ENCODE measurements at places on chromosomes 16 and 17. TPM values are rescaled to one million over a fixed set of nuclear protein-coding genes. Genes with fewer than 3 reads are reported as not detected.
A peak's percentile ranks its signal among the peaks of the same experiment; 100 is the strongest.

Gene VAT1L
- total RNA-seq = not detected

Gene C1QTNF8
- total RNA-seq = not detected

Gene ZG16B
- total RNA-seq = not detected

Gene CCT6B
- 2.0 TPM for total RNA-seq

Gene ADCY7
- total RNA-seq = 38.5 TPM

Gene DNAAF8
- total RNA-seq = 0.06 TPM

Gene GGT6
- total RNA-seq = not detected

Gene PMFBP1
- total RNA-seq = 0.11 TPM

DNA sequence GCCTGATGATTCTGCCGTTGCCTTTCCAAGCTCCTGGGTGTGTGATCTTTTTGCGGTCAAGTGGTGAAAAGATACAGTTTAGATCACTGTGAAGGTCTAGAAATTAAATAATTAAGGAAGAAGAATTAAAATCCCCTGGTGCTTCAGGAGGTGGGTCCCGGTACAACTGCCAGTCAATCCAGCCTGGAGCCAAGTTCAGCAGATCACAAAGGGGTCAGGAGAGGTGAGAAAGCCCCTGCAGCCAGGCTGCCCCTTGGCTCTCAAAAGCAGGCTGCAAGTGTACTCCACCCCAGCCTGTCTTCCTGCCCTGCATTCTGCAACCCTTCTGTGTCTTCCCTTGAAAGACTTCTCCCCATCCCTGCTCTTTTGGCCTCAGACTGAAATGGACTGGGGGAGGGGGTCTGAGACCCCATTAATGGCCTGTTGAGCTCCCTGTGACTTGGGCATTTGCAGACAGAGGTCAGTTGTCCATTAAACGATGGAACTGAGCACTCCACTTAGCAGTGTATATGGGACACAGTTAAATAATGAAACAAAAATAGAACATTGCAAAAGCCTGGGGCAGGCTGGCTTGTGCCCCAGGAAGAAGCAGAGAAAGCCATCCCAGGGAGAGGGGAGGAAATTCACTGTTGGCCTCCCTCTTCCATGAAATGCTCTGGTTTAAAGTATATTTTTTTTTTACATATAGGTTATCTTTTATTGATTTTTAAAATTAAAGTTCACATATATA, 15.1 kb downstream of the CACNG5 start:
- no peak for DNase-seq

DNA sequence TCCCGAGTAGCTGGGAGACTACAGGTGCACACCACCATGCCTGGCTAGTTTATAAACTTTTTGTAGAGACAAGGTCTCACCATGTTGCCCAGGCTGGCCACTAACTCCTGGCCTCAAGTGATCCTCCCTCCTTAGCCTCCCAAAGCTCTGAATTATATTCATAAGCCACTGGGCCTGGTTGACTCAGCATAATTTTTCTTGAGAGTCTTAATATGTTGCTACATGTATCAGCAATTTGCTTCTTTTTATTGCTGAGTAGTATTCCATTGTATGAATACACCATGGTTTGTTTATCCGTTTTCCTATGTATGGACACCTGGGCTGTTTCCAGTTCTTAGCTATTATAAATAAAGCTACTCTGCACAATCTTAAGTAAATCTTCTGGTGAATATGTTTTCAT, 42.4 kb upstream of the NSRP1 start:
- DNase-seq = no peak

- DNase-seq = no peak
These were observed 81.3 kb downstream of the METRNL start for GRCh38 chr17:83160443-83161297.

- no peak for DNase-seq
These were observed 1.1 kb downstream of the TK2 start for GRCh38 chr16:66548868-66549267.

DNA sequence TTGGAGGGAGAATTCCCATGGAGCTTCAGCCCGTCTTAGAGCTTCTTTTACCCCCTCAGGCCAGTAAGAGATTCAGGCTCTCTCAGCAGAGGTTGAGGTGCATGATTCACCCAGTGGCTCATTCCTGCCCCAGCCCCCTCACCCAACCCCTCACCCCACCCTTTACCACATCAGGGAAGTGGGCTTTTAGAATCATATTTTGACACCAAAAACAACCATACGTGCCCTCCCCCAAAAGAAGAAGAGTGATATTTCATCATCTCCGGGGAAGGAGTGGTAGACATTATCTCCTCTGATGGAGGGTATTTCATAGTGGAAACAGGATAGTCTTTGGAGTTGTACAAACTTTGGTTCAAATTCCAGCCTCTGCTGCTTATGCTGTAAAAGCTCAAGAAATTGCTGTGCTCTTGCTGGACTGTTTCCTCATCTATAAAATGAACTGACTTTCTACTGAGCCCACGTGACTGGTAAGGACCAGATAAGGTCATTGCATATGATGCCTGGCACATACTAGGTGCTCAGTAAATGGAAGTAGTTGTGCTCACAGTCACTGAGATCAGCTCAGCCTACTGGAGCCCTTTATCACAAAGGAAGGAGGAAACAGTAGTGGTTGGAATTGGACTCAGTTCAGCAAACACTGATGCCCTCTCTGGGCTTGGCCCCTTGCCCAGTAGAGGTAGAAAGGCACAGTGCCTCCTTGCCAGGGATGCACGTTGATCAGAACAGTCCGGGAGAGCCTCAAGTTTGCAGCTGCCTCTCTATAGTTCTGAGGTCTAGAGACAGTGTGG, 18.3 kb upstream of the CCL5 start:
- DNase-seq = peak; percentile 12

DNA sequence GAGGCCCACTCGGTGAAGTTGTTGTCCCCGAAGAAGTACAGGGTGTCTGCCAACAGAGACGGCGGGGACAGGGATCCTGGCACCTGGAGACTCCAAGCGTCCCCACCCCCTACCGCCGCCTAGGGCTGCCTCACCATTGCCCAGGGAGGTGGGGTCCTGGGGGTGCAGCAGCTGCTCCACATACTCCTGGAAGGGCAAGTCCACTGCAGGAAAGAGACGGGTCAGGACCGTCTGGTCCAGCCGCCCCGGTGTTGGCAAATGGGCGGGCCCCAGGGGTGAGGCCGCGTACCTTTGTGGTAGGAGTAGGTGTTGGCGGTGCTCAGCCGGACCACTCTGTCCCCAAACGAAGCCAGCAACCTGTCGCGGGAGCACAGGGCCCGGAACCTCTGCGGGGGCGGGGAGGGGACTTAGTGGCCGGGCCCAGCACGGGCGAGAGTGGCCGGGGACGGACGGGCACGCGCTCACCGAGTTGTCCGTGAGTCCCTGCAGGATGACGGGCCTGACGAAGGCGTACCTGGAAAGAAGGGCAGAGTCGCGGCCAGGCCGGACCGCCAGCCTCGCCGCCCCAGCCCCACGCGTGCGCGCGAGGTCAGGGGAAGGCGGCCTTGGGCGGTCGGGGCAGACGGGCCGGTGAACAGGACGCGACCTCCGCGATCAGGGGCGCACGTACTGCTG, 601 bp downstream of the JMJD8 start:
- no peak for DNase-seq

- DNase-seq = no peak
These were observed 357.4 kb downstream of the SEC14L1 start for GRCh38 chr17:77498091-77498741.

DNA sequence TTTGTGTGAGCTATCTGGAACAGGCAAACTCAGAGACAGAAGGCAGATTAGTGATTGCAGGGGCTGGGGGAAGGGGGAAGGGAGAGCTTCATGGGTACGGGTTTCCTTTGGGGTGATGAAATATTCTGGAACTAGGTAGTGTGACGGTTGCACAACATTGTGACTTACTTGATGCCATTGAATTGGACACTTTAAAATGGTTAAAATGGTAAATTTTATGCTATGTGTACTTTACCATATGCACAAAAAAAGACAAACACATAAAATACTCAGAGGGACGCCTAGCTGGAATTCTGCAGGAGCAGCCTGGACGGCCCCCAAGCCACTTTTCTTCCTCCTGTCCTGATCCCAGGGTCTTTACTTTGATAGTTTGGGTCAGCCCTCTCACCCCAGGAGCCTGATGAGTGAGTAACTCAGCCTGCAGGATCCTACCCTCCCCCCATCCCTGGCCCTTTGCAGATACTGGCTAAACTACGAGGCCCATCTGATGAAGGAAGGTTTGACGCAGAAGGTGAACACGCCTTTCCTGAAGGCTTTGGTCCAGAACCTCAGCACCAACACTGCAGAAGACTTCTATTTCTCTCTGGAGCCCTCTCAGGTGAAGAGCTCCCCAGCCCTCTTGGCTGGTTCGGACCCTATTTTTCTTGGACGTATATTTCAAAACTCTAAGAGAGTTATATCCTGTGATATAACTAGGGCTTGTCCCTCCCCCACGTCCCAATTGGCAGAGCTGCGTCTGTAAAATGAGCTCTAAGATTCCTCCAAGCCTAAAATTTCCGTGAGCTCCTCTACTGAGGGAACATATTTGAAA, 7.8 kb downstream of the ADGRG3 start:
- DNase-seq = no peak

GRCh38 chr17:63696381-63696961, 3.5 kb downstream of the LIMD2 start:
- peak; percentile 34 for DNase-seq

DNA sequence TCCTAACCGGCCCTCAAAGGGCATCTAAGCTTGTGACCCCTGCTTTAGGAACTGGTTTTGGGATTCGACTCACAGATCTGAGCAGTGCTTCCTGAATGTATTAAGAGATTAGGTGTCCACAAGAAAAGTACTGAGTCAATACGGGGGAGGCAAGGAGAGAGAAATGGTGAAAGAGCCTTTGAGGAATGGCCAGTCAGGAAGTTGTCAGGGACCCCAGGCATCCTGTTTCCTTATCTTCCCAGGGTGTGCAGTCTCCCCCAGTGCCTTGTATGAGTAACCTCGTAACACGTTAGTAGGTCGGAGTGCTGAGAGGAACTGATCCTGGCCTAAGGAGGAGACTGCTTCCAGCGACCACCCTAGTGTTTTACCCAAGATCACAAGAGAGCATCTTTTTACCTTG, 16.4 kb upstream of the TMED6 start:
- DNase-seq = peak; percentile 36

GRCh38 chr17:32277284-32277683, 11.7 kb downstream of the RHBDL3 start:
- peak; percentile 31 for DNase-seq

GRCh38 chr16:27840311-27841060, 223.0 kb downstream of the GSG1L start:
- DNase-seq = no peak

- no peak for DNase-seq
These were observed 34.2 kb upstream of the NOS2 start for GRCh38 chr17:27834571-27834970.

DNA sequence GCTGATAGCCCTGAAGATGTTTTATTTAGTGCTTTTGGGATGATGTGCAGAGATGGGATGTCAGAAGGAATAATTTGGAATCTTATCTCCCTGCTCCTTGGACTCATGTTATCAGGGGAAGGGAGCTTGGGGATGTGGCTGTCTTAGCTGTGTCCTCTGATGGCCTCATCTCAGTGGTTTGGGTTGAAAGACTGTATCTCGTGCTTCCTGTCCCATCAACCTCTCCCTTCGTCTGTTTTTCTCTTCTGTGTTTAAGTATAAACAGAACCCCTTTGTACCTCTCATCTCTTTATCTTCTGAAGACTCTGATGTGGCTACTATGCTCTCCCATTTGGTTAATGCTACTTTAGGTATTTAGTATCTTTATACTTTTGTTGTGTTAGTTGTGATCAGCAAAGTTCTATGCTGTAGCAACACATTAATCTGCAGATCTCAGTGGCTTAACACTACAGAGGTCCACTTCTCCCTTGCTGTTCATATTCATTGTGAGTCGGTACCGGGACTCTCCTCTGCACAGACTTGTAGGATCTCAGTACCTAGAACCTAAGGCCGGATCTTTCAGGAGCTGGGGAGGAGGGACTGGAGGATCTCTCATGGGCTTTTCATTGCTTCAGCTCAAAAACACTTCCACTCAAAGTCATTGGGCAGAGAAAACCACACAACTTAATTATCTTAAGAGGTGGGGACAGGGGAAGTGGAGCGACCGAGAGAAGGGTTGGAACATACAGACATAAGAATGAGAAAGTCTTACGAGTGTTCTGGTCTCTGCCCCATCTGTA, 28.8 kb downstream of the PRKCA start:
- no peak for DNase-seq

GRCh38 chr17:60506312-60506711, 19.7 kb downstream of the APPBP2 start:
- DNase-seq = peak; percentile 81

- no peak for DNase-seq
These were observed 76.6 kb downstream of the CMIP start for GRCh38 chr16:81521141-81521626.

DNA sequence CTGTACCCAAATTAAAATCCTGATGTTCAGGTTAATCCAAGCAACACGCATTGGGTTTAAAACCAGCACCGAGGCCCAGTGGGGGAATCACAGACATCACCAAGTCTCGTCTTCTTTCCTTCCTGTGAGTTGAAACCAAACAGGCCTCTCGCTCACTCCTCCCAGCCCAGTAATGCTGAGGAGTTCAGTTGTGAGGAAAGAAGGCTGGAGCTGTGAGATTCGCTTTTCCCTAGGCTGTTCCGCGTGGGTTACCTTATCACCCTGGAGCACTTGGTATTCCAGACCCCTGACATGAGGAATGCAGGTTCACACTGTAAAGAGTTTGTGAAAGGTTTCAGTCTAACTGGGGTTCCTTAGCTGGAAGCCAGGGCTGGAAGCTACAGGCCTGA, 20.8 kb downstream of the CIBAR2 start:
- DNase-seq = no peak

DNA sequence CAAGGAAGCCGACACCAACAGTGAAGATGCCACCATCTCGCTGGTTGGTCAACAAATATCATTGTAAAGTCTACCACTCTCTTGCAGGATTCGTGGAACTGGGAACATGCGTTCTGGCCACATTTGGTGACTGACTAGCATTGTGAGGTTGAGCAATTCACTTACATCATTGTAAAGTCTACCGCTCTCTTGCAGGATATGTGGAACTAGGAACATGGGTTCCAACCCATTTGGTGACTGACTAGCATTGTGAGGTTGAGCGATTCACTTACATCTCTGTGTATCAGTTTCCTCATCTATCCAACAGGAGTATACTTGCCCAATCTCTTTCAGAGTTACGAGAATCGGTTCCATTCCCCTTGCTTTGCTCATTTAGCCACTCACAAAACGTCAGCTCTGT, 42.6 kb upstream of the RPH3AL start:
- no peak for DNase-seq

Measured in LHCN-M2 (cell line).